ENCODE measurements at places on chromosomes 16 and 17. TPM values are rescaled to one million over a fixed set of nuclear protein-coding genes. Genes with fewer than 3 reads are reported as not detected.

The TMC7 gene
- total RNA-seq, result 0.22 TPM

The TMEM204 gene
- 9.6 TPM for total RNA-seq

The PRSS33 gene
- not detected for total RNA-seq

The AOC3 gene
- 0.22 TPM for total RNA-seq

The NOMO2 gene
- 197 TPM for total RNA-seq
